ENCODE measurements at places on chromosomes 1 and 21. TPM values are rescaled to one million over a fixed set of nuclear protein-coding genes. Genes with fewer than 3 reads are reported as not detected.
A peak's percentile ranks its signal among the peaks of the same experiment; 100 is the strongest.

- DNase-seq = no peak
- no peak overlapping the region for H3K27ac ChIP-seq
- peaks cover 10% of the 10 kb centered on the region for H3K4me1 ChIP-seq
- H3K36me3 ChIP-seq = no peaks in the 10 kb centered on the region
Observed at GRCh38 chr1:150552128-150552910, 3.1 kb downstream of the ADAMTSL4 start.

DNA sequence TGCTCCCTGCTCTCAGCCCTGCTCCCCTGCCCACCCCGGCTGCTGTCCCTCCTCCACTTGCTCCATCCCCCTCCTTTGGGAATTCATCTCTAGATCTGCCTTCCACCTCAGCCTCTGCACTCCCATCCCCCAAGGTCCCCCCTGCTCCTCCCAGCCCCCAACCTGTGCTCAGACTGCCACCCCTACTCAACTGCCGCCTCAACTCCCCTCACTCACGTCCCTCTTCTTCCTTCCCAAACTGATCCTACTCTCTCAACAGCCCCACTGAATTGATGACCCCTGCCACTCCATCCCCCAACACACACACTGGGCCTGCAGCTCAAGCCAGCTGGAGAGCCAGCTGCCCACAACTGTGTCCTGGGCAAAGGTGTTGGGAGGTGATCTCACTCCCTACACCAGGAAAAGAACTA lies 15.8 kb upstream of the ETV3L start:
- H3K27ac ChIP-seq = no peak overlapping the region
- no peak overlapping the region for H3K4me3 ChIP-seq
- no peak for DNase-seq
- peaks cover 3% of the 10 kb centered on the region for H3K27me3 ChIP-seq
- H3K36me3 ChIP-seq = no peaks in the 10 kb centered on the region

DNA sequence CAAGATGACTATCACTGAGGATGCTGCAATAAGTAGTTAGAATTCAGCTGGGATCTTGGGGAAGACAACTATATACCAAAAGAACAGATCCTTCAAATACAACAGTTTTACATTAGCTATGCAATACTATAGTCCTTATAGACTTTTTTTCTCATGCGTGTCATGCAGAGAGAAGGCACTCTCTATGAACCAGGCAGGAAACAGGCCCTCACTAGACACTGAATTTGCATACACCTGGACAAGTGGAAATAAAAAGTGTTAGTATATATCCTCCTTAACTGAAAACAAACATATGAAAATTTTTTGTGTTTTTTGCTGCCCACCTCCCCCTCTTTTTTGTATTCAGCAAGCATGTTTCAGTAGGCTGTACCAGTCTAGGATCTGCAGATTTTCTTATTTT lies 29.9 kb downstream of the TMCO1 start:
- H3K4me3 ChIP-seq = no peak overlapping the region
- peaks cover 14% of the 10 kb centered on the region for H3K36me3 ChIP-seq
- no peak overlapping the region for H3K27ac ChIP-seq
- no peaks in the 10 kb centered on the region for H3K4me1 ChIP-seq
- no peaks in the 10 kb centered on the region for H3K27me3 ChIP-seq
- no peak for DNase-seq

DNA sequence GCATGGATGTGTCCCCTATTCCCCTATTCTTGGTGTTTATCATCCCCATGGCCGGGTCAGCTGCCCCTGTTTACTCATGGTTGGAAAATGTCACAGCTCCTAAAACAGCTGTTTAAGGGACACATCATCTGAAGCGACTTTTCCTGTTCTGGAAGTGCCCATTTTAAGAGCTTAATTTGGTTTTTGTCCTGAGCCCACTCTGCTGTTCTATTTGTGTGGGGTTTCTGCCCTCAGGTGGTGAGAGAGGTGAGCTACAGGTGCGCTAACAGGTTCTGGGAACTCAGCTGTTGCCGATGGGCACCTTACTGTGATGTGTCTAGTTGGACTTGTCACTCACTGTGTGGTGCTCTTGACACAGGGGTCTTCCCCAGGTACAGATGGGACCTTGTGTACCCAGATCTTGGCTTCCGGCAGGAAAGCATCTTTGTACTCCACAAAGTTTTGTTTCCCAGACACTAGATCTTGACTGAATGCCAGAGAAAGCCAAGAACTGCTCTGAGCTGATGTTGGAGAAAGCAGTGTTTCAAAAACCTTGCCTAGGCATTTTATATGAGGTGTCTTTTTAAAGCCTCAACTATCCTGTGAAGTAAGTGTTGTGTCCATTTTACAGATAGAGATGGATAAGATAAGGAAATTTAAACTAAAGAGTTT lies 59.0 kb upstream of the CD1D start:
- H3K4me1 ChIP-seq = peaks cover 8% of the 10 kb centered on the region
- DNase-seq = peak; percentile 59
- H3K4me3 ChIP-seq = no peak overlapping the region
- H3K36me3 ChIP-seq = no peaks in the 10 kb centered on the region
- H3K27me3 ChIP-seq = peaks cover 6% of the 10 kb centered on the region

GRCh38 chr21:41511858-41512257 lies 3.9 kb upstream of the TMPRSS2 start:
- H3K27ac ChIP-seq = no peak overlapping the region
- DNase-seq = no peak
- H3K36me3 ChIP-seq = no peaks in the 10 kb centered on the region
- no peaks in the 10 kb centered on the region for H3K27me3 ChIP-seq

- DNase-seq = no peak
- no peaks in the 10 kb centered on the region for H3K4me1 ChIP-seq
- no peak overlapping the region for H3K27ac ChIP-seq
- no peak overlapping the region for H3K4me3 ChIP-seq
- no peaks in the 10 kb centered on the region for H3K27me3 ChIP-seq
Observed at GRCh38 chr1:92346866-92347640, 48.2 kb downstream of the RPAP2 start.

- H3K4me1 ChIP-seq = 0 out of 2 replicates have a peak, but pooled peaks cover 3% of the 10 kb centered on the region
- no peak overlapping the region for H3K27ac ChIP-seq
- H3K27me3 ChIP-seq = no peaks in the 10 kb centered on the region
- peak; percentile 51 for DNase-seq
Observed at GRCh38 chr1:7218210-7218832, 433.1 kb downstream of the CAMTA1 start.

GRCh38 chr1:156489166-156489934 lies 11.2 kb downstream of the MEF2D start:
- H3K27ac ChIP-seq = no peak overlapping the region
- peaks cover 40% of the 10 kb centered on the region for H3K4me1 ChIP-seq
- no peak for DNase-seq
- no peaks in the 10 kb centered on the region for H3K27me3 ChIP-seq
- H3K4me3 ChIP-seq = no peak overlapping the region

GRCh38 chr1:168556647-168557046 lies 12.8 kb upstream of the XCL2 start:
- H3K36me3 ChIP-seq = no peaks in the 10 kb centered on the region
- no peaks in the 10 kb centered on the region for H3K27me3 ChIP-seq
- no peak for DNase-seq
- no peaks in the 10 kb centered on the region for H3K4me1 ChIP-seq

DNA sequence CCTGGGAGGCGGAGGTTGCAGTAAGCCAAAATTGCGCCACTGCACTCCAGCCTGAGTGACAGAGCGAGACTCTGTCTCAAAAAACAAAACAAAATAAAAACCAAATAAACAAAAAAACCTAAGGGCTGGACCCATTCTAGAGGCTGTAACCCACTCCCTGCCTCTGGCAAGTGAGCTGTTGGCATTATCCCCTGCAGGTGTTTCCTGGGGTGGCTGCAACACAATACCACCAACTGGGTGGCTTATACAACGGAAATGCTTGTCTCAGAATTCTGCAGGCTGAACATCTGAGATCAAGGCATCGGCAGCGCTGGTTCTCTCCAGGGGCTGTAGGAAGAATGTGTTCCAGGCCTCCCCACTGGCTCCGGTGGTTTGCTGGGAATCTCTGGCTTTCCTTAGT lies 15.2 kb downstream of the LRRC38 start:
- H3K27me3 ChIP-seq = peaks cover 9% of the 10 kb centered on the region
- no peak for DNase-seq
- no peaks in the 10 kb centered on the region for H3K36me3 ChIP-seq
- no peak overlapping the region for H3K27ac ChIP-seq
- no peaks in the 10 kb centered on the region for H3K4me1 ChIP-seq

DNA sequence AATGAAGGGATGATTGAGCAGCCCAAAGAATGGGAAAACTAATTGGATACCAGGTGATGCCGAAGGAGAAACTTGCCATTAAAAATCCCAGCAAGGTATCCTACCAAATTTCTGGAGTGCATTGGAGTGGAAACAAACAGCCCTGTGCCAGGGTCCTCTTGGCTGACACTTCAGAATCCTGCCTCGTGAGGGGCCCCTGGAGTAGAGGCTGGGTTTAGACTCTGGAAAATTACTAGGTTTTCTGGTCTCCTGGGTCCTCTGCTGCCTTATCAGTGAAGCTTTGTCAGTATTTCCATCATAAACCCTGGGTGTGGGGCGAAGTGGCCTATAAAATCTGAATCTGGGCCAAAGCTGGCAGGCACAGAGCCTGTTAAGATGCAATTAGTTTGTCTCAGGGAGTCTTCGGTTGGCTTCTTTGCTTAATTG lies 289.2 kb upstream of the USP24 start:
- H3K4me1 ChIP-seq = no peaks in the 10 kb centered on the region
- DNase-seq = no peak
- no peaks in the 10 kb centered on the region for H3K27me3 ChIP-seq
- no peaks in the 10 kb centered on the region for H3K36me3 ChIP-seq

- no peak overlapping the region for H3K4me3 ChIP-seq
- no peaks in the 10 kb centered on the region for H3K27me3 ChIP-seq
- H3K36me3 ChIP-seq = no peaks in the 10 kb centered on the region
- no peak for DNase-seq
Observed at GRCh38 chr1:115351143-115351542, 13.1 kb upstream of the NGF start.

- no peak overlapping the region for H3K4me3 ChIP-seq
- no peaks in the 10 kb centered on the region for H3K27me3 ChIP-seq
- no peak for DNase-seq
Observed at GRCh38 chr1:248752161-248753028, 3.2 kb downstream of the LYPD8 start.

GRCh38 chr1:217137210-217137881 lies 414.1 kb upstream of the ESRRG start:
- H3K27me3 ChIP-seq = no peaks in the 10 kb centered on the region
- H3K4me1 ChIP-seq = no peaks in the 10 kb centered on the region

DNA sequence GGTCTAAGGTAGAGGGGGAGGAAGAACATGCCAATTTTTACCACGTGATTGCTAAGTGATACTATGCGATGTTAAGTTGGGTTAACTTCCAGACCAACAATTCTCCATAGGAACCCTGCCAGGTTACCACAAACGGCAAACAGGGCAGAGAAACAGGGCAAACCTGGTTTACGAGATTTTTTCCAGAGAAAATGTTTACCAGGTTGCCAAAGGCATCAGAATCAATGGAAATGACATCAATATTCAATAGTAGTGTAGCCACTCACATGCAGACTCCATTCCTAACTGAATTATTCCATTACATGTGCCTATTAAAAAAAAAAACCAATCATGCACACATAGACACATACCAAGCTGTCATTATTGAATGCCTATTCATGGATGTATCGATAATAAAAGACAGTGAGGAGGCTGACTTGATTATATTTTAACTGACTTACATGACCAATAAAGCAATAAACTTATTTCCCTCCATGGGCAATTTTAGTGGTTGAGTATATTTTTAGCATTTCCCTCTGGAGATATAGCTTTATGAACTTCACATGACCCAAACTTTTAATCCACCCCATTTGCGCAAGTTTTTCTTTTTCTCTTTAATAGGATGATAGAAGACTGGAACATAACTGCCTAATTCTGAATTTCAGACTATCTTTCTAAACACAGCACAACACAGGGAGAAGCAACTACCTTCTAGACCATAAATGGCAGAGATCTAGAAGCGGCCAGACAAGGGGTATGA lies 40.5 kb upstream of the KCNE1 start:
- peaks cover 12% of the 10 kb centered on the region for H3K4me1 ChIP-seq
- no peaks in the 10 kb centered on the region for H3K27me3 ChIP-seq
- H3K36me3 ChIP-seq = no peaks in the 10 kb centered on the region
- H3K27ac ChIP-seq = no peak overlapping the region
- DNase-seq = no peak

- no peaks in the 10 kb centered on the region for H3K4me1 ChIP-seq
- H3K27ac ChIP-seq = no peak overlapping the region
- DNase-seq = no peak
- H3K27me3 ChIP-seq = no peaks in the 10 kb centered on the region
- H3K36me3 ChIP-seq = no peaks in the 10 kb centered on the region
- H3K4me3 ChIP-seq = no peak overlapping the region
Observed at GRCh38 chr1:83627045-83627444, 371.9 kb downstream of the TTLL7 start.

GPR3 gene
- 2.8 TPM for total RNA-seq

CA6 gene
- total RNA-seq = not detected

SPRR2D gene
- 6.9 TPM for total RNA-seq

FABP3 gene
- not detected for total RNA-seq

NFIA gene
- 17.2 TPM for total RNA-seq

PEX19 gene
- 35.9 TPM for total RNA-seq

PHLDA3 gene
- 22.1 TPM for total RNA-seq

NUAK2 gene
- 3.0 TPM for total RNA-seq
